ENCODE measurements at places on chromosomes 6 and 20. TPM values are rescaled to one million over a fixed set of nuclear protein-coding genes. Genes with fewer than 3 reads are reported as not detected.

- no peak for DNase-seq
Observed at GRCh38 chr20:9185511-9185910, 116.6 kb downstream of the PLCB4 start.

- no peak for DNase-seq
Observed at GRCh38 chr6:94785514-94785913, 791.8 kb upstream of the MANEA start.

DNA sequence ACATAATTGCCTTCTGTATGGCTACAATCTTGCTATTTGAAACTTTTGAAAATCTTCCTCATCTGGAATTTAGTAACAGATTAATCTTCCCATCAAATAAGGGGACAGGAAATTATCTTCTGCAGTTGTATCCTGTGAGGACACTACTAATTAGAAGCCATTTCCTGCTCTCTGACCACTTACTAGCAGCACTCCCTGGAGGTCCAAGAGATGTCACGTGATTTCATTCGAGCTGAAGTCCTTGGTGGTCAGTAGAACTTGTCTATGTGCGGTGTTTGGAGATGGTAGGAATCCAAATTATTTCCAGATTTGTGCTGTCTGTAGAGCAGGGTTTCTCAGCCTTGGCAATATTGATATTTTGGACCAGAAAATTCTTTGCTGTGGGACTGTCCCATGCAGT is 202.5 kb downstream of the TFAP2B start:
- no peak for DNase-seq

DNA sequence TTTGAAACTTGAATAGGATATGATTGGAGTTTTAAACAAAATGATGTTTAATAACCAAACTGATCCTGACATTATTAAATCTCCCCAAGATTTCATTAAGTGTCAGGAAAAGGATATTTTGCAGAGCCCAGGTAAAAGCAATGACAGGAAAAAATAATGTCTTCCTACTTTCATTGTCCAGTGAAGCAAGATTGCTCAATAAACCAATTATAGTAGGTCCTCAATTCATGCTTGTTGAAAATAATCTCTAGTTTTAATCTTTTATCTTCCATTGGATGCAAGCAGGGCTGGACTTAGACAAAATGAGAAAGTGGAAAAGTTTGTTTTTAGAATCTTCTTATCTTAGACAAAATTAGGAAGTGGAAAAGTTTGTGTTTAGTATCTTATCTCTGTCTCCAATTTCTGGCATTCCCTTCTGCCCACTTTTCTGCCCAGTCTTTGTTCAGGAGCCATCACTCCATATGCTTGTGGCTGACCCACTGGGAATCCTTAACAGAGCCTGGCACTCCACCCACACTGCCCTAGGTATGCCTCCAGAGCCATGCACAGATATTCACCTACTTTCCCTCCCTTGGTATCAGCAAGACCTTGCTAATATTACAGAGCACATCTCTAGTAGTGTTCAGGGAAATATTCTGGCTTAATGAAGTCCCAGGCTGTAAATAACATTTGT is 57.0 kb upstream of the CARMIL1 start:
- DNase-seq: no peak

GRCh38 chr6:112372226-112372806 is 25.2 kb downstream of the RFPL4B start:
- no peak for DNase-seq

GRCh38 chr6:154161689-154162088 is 122.6 kb downstream of the OPRM1 start:
- peak; percentile 33 for DNase-seq

DNA sequence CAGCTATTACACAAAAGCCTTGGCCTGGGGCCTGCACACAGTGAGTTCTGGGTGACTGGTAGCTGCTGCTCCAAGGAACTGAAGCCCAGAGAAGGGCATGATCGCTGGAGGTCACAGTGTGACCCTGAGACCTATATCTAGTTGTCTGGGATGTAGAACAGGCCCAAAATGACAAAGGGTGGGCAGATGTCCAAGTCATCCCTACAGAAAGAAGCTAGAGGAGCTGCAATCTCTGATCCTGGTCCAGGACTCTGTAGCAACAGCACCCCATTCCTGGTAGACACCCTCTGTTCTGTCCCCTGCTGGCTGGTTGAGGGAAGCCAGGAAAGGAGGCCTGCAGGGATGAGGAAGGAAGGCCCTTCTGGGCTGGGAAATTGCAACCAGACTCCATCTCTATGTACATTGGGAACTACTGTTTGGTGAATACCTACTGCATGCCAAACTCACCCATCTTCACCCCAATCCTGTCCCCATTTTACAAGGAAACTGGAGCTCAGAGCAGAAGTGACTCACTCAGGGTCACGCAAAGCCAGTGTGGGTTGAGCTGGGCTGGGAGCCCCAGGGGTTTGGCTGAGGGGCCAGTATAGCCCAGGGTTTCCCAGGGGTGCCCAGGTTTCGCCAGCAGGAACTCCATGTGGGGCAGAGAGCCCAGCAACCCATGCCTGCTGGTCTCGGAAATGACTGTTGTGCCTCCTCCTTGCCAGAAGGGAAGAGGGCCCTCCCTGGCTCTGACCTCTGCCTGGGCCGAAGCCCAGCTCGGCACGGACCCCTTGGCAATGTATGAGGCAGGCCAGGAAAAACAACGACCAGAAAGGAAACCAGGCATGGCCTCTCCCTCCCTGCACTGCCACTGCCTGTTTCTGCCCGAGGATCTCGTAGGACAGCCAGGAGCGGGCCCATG is 44.9 kb upstream of the TLDC2 start:
- no peak for DNase-seq

DNA sequence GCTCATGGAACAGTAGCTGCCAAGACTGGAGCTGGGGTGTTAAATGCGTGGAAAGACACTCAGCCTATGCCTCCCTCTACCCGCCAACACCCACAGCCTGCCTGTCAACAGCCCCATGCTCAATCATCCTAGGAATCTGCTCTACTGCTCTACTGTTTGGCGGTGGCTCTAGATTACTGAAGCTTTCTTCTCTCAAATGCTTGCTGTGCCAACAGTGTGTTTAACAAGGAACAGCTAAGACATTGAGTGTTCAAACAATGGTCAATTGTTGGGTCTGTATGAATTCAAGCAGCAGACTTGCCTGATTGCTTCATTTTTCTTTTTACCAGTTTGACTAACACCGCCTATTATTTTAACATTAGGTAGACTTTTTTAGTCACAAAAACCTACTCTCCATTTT is 258.6 kb downstream of the SOD2 start:
- DNase-seq: no peak

GRCh38 chr6:161038229-161039031 is 46.9 kb downstream of the MAP3K4 start:
- DNase-seq: no peak

GRCh38 chr20:2814587-2815051 is at the start of gene C20orf141:
Gene C20orf141 (plus strand): TSS chr20:2814987. CDS start chr20:2815185, 198 bp downstream.
- no peak for DNase-seq

DNA sequence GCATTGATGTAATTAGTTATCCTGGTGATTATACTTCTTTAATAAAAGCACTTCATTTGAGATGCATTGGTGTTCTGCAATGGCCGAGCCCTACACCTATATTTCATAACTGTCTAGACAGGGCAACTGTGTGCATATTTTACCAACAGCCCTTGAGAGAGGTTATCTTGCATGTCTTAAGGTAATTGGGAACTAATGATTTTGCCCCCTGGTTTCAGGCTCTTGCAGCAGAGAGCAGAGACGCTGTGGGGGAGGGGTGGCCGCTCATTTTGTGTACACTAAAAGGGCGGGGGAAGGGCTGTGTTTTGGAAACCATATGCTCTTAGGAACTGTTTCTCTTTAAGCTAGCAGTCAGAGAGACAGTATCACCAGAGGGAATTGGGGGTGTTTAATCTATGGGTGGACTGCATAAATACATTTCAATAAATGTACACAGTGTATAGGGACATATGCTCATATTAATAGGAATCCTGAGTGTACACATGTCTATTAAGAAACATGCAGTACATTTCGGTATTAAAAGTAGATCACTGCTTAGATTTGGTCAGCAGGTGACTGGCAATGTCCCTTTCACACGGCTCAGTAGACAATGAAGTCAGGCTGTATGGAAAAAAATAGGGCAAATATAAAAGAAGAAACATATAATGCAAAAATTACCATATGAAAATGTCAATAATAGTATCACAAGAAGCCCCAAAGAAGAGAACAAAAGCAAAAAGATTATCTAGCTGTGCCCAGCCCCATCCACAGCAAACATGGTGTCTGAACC is 402.9 kb upstream of the CITED2 start:
- DNase-seq: no peak

DNA sequence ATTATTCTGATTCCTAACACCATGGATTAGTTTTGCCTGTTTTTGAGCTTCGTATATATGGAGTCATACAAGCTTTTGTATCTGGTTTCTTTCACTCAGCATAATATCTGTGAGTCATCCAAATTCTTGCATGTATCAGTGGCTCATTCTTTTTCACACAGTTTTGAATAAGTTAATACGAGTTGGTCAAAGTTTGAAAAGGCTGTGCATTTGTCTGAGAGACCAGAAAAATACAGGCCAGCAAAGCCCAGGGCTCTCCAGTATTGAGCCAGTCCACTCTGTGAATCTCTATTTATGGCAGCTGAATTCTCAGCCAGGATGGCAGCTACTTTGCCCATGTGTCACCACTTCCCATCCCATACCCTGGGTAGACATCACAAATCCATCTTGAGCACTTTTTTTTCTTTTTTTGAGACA is 7.2 kb upstream of the CHMP4B start:
- DNase-seq: no peak

DNA sequence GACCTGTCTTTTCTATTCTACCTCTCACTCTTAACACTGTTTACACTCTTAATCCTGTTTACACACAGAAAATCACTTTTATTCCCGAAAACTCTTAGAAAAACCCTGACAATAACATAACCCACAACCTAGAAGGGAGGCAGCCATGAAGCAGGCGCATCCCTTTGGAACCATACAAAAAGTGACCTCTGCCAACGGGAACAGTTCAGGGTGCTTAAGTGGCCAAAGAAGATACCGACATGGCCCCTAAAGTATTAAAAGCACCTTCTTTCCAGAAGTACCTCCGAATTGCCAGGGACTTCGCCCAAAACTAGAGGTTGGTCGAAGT is 490 bp downstream of the MMUT start:
- DNase-seq: no peak

The ARMC12 gene
- total RNA-seq: 1.6 TPM

The GGTLC1 gene
- total RNA-seq: not detected

The LIN28B gene
- total RNA-seq: not detected

All from activated CD4-positive, alpha-beta memory T cell treated with anti-CD3 and anti-CD28 coated beads for 36 hours (primary cell).